ENCODE measurements at places on chromosomes 4 and X.

DNA sequence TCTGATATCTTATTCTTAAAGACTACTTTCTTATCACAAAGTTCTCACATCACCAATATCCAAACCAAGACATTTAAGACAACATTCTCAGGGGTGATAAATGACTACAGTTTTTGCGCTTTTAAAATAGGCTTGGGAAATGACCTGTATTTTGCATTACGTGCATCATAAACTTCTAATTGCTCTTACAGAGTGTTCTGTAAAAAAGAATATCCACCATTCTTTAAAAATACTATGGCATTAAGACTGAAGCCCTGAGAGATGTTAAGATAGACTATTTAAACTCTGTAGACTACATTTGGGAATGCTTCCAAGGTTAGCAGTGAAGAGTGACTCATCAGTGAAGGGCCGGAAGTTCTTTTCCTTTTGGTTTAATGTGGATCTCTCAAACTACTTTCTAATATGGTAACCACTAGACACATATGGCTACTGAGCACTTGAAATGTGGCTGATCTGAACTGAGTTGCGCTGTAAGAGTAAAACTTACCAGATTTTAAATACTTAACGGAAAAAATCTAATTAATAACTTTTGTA lies 518.8 kb upstream of the FTHL17 start:
- DNase-seq, result no peak

DNA sequence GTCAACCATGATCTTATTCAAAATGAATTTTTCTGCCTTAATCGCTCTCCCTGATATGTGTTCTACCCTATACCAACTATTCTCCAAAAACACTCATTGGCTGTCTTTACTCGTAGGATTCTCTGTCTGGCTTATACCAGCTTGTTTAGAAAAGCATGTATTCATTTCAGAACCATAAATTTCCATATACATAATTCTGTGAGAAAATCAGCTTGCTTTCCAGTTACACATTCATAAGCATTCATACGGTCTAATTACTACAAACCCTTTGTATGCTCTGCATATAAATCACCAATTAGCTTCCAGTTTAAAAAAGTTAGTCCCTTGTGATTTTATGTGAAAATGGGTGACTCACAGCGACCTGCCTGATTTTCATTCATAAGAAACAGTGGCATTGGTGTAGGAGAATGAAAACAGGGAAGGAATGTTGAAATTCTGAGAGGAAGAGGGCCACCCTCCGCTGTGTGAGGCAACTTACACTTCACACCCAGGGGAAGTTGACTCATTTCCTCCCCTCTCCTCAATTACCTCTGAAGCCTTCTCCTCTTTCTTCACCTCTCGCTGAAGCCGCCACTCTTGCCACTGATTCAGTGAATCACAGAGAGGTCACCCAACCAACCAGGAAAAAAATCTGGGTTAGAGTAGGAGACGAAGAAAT lies 63.3 kb downstream of the MEPE start:
- no peak for DNase-seq

DNA sequence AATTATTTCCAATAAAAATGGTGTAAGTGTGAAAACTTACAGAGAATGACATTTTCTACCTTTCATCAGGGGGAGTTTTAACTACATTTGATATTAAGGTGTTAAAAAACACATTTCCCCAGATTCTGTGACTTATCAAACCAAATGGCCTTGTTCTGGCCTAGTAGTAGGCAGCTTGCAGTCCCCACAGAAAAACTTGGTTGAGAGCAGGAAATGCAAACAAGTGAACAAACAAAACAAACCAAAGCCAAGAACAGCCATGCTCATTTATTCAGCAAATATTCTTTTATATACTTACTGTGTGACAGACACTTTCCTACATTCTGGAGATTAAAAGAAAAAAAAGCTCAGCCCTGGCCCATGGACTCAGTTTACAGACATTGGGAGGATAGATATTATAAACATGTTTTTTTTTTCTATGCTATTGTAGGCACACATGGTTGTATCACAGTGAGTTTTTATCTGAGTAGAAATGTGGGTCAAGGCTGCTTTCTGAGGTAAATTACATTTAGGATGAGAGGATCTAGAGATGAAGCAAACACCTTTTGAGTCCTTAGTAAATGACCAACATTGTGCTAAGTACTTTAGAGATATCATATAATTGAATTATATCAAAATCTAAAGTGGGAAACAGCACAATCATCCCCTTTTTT lies 449.2 kb upstream of the AADAT start:
- no peak for DNase-seq

DNA sequence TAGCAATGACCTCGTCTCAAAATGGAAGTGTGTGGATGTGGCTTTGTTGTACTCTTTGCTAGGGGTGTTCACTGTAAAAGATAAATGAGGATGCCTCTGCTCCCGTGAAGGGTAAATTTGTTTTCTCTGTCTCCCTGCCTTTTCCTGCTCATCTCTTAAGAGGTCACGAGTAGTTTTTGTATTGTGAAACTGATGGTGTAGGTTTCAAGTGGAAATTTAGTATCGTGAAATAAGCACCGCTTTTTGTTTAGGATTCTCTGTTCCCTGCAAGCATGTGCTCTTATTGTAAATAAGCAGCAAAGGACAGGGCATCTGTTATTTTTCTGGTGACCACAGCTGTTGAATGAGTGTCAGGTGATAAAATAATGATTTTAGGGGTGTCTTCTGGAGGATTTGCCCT lies 104.6 kb downstream of the PHEX start:
- no peak for DNase-seq

GRCh38 chr4:158966091-158966490 lies 136.8 kb upstream of the RAPGEF2 start:
- no peak for DNase-seq

DNA sequence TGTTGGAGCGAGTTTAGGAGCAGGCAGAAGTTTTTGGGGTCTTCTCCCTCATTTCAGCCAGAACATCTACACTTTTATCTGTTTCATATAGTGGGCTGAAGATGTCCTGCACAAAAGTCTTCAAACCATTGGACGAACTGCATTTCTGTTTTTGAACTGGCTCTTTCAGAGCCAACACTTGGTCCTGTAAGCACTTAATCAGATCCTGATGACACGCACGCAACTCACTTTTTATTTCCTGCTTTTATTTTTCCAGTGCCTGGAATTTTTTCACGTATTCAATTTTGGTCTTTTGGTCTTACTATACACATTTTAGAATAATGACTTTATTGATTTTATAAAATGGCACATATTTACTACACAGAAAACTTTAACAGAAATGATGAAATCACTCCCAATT lies 40.2 kb upstream of the NKX3-2 start:
- DNase-seq, result no peak

GRCh38 chr4:28402751-28403150 lies 1542.1 kb downstream of the STIM2 start:
- no peak for DNase-seq

GRCh38 chrX:120604361-120604782 lies 471 bp downstream of the MCTS1 start:
- peak; percentile 38 for DNase-seq

GRCh38 chrX:10576777-10577447 lies 43.5 kb downstream of the MID1 start:
- no peak for DNase-seq

- peak; percentile 13 for DNase-seq
Observed at GRCh38 chrX:107742700-107743191, 32.8 kb downstream of the TSC22D3 start.

DNA sequence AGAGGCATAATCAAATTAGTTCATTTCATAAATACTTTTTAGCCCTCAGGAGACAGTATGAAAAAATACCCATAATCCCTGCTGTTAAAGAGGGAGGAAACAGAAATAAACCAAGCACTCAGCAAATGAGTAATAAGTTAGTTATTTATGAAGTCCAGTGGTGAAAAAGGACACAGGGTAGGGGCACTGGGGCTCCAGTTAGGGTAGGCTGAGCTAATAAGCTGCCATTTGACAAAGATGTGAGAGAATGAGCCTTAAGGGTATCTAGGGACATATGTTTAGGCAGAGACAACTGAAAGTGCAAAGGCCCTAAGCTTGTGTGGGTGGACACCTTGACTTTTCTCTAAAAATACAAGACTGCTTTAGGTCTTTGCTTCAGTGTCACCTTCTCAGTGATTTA lies 94.4 kb downstream of the IL15 start:
- DNase-seq, result no peak

GRCh38 chr4:15779306-15779705 lies 1.2 kb downstream of the CD38 start:
- no peak for DNase-seq

- DNase-seq, result no peak
Observed at GRCh38 chrX:110182865-110183264, 135.0 kb downstream of the AMMECR1 start.

GRCh38 chr4:102141842-102142241 lies 203.4 kb downstream of the SLC39A8 start:
- DNase-seq, result no peak

GRCh38 chr4:3529363-3529762 lies 2.9 kb downstream of the LRPAP1 start:
- DNase-seq, result no peak

GRCh38 chrX:3717742-3718420 lies 4.4 kb upstream of the PRKX start:
- no peak for DNase-seq

GRCh38 chrX:81202943-81203342 lies 1.0 kb downstream of the SH3BGRL start:
- no peak for DNase-seq
